GM18507 (cell line): ENCODE measurements at places on chromosomes 11 and 22.

DNA sequence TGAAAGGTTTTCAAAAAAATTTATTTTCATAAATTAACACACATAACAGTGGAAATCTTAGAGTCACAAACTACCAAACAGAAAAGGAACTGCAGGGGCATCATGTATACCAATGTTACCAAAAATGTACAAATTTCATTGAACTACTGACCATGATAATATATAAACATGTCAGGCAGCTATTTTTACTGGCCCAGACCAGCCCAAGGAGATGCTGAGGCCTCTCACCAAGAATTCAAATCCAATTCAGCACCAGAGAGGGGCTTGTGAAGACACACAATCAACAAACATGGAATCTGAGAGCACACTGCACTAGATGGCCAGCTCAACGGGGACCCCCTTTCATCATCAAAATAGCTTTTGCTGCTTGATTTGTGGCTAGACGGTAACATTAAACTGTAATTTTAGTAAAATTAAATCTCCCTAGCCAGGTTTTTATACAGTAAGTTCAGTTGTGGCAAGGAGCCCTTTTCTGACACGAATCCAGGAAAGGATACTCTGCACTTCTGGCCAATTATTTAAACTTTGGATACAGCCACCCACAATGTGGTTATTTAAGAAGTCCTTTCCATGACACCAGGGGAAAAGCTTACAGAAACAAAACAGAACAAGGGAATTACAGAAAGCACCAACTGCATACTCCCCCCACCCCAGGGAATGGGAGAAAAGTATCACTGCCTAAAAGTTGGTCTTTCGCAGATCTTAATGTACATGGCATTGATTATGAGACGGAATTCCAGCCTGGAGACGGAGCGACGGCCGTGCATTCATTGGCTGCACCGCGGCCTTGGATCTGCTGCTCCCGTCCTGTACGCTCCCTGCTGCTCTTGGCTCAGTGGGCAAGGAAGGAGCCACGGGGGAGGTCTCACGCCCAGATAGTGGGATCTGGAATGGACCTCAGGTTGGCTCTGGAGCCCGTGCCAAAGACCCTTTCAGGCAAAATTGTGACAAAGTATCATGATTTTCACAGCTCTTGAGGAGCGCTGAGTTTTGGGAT, 19.6 kb upstream of the PISD start:
- DNase-seq = no peak

- DNase-seq = no peak
These were observed 6.1 kb downstream of the GNB1L start for GRCh38 chr22:19848298-19849224.

DNA sequence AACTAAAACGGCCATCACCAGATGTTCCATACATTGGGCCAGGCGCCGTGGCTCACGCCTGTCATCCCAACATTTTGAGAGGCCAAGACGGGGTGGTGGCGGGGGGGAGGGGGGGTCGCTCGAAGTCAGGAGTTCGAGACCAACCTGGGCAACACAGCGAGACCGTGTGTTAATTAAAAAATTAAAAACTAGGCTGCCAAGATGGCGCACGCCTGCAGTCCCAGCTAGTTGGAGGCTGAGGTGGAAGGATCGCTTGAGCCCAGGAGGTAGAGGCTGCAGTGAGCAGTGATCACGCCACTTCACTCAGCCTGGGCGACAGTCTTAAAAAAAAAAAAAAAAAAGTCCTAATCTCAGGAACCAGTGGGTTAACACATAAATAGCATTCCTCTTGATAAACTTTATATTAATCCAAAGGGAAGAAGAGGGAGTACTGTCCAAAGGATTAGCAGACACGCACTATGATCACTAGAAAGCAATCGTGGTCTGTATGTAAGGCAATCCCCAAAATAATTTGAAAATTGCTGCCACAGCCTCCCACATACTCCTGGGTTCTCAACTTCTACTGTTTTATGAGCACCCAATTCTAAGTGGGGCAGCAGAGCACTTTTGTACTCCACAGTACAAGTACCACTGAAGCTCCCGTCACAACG, 604 bp downstream of the PUS3 start:
- no peak for DNase-seq

DNA sequence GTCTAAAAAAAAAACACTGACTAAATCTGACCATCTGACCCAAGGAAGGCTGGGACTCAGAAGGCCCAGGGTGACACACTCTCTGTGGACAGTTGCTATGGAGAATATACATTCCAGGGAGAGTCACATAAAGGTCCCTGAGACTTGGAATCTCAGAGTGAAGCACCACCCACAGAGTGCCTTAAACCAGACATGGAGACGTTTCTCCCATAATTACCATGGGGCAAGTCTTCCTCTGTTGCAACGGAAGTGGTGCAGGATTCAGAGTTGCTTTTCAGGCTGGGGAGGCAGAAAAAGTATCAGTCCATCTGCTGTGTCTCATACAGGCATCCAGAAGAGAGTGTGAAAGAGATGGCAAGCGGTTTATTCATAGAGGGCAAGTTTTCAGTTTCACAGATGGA, 58.7 kb upstream of the SLN start:
- no peak for DNase-seq

GRCh38 chr22:22462813-22463567, 45.6 kb downstream of the ZNF280B start:
- DNase-seq = no peak

GRCh38 chr11:67024410-67024809, 1.5 kb downstream of the SYT12 start:
- no peak for DNase-seq

GRCh38 chr22:32776397-32776796, 25.1 kb upstream of the TIMP3 start:
- no peak for DNase-seq

DNA sequence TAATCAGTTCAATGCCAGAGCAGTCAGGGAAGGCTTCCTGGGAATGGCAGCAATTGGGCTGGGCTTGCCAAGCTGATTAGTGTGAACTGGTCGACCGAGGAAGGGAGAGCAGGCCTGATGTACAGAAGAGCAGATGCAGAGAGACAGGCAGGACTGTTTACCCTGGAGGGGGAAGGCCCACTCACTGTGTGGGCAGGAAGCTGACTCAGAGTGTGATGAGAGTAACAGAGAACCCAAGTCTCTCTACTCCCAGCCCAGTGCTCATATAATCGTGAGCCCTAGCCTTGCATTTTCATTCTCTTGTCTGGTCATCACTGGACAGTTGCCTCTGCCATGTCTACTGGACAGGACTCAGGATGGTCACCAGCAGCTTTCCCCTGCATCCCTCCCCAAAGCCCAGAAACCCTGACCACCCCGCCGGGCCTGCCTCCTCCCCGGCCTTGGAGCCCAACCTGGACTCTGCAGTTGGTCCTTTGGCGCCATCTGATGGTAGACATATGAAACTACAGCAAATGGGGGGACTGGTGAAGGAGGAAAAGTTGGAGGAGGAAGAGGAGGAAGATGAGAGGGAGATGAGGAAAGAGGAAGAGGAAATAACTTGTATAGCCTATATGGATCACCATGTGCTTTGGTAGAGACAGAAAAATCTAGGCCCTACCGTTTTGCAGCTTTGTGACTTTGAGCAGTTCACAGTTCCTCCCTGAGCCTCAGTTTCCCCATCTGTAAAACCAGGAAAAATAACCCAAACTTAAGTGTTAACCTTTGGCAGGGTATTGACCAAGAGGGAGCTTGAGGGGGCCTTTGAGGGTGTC, 43.4 kb upstream of the PRDM11 start:
- peak; percentile 56 for DNase-seq

- no peak for DNase-seq
These were observed 29.2 kb downstream of the PDGFD start for GRCh38 chr11:104134745-104135144.

DNA sequence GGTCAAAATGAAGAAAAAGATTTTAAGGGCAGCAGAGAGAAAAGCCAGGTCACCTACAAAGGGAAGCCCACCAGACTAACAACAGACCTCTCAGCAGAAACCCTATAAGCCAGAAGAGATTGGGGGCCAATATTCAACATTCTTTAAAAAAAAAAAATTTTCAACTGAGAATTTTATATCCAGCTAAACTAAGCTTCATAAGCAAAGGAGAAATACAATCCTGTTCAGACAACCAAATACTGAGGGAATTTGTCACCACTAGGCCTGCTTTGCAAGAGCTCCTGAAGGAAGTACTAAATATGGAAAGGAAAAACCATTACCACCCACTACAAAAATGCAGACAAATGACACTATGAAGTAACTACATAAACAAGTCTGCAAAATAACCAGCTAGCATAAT, 13.1 kb downstream of the PATE4 start:
- DNase-seq = no peak

GRCh38 chr22:21755851-21756284, 20.3 kb upstream of the YPEL1 start:
- no peak for DNase-seq

- no peak for DNase-seq
These were observed 11.8 kb downstream of the SMPD1 start for GRCh38 chr11:6402061-6402470.

DNA sequence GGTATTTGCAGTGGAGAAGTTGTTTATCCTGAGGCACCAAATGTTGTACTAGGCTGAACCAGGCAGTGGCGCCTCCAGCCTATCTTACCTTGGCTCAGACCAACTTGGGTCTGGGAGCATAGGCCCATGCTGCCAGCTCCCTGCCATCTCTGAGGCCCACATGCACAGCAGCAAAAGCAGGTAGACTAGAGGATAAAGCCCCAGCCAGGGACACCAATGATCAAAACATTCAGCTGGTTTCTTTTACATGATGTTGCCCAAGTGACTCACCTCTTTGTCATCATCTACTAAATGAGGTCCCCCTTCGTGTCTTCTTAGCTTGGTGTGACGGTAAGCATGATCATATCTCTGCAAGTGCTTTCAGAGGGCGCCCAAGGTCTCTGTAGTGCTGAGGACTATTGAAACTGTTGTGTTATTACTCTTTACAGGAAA, 112.1 kb upstream of the DRD2 start:
- no peak for DNase-seq

- no peak for DNase-seq
These were observed 1318.3 kb upstream of the RAG2 start for GRCh38 chr11:37916331-37916730.

DNA sequence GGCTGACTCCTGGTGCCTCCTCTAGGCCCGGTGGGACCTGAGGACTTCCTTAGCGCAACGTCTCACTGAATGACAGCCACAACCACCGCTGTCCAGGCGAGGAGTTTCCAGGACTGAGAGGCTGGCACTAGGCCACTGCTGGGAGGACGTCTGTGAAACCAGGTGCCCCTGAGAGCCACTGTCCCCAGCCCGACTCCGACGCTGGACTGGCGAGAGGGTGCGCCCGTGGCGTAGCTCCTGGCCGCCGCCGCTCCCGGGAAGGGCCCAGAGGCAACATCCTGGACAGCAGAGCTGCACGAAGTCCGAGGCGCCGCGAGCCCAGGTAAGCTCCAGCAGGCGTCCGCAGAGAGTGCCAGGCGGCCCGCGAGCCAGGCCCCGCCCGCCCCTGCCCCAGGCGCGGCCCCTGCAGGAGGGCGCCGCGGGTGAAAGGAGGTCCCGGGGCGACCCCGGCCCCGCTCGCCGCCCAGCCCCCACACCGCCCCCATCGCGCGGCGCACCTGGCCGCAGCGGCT, 525 bp downstream of the DGCR2 start:
- DNase-seq = no peak

GRCh38 chr11:106621484-106621883, 396.8 kb downstream of the GUCY1A2 start:
- no peak for DNase-seq

DNA sequence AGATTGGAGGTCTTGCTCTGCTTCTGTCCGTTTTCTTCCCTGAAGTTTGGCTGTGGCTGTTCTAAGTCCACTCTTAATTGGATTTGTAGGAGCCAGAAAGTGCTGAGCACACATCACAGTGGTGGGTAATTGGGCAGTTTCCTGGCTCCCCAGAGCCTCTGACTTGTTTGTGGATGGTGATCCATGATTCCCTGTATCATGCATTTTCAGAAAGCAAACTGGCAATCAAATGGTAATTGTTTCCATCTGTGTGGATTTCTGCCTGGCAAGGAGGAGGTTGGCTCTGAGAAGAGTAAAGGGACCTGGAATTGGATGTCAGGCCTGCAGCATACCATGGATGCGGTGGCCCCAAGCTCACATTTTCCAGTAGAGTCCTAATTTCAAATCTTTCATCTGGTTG, 49.5 kb downstream of the PPFIBP2 start:
- DNase-seq = no peak

DNA sequence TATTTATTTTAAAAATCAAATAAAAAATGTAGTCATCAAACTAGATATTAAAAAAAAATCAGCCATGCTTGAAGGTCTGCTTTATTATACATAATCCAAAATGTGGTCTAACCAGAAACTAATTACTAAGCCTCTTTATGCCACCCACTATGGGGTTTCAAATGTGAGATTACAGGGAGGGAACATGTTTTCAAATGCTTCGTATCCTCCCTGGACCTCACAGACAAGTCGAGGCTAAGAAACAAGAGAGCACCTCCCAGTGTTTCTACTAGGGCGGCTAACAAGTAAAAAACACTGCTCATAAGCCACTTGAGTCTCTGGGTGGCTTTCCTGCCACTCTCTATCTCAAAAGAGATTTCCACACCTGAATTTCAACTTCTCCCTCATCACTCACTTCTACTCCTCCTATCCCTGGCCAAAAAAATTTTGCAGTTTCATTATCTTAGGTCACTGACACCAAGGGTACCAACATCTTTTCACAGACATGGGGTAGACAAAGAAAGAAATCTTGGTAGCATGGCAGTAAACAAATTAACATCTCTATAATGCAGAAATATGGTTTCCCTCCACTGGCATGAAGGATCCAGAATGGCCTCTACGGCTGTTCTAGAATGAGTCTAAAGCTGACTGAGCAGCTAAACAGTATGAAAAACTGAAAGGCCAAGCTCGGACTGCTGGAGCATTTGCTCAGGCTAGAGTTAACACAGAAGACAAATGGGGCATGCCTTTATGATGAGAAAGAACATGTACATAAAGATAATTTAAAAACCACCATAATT, 50.9 kb downstream of the PITPNB start:
- no peak for DNase-seq

- peak; percentile 54 for DNase-seq
These were observed 39.6 kb downstream of the BCR start for GRCh38 chr22:23219822-23220484.

DNA sequence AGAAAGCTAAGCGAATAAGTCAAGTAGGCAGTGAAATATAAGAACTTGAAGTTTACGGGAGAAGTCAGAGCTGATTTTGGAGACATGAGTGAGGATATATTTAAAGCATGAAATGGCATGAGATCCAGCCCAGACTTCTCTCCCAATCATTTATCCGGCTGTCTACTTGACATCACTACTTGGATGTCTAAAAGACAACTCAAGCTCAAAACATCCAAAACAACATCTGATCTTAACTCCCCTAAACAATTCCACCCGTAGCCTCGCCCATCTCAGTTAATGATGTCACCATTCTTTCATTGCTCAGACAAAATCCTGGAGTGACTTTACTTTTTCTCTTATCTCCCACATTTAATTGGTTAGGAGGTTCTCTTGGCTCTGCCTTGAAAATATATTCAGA, 44.5 kb downstream of the WEE1 start:
- no peak for DNase-seq
